ENCODE measurements at places on chromosomes 1 and 21.

DNA sequence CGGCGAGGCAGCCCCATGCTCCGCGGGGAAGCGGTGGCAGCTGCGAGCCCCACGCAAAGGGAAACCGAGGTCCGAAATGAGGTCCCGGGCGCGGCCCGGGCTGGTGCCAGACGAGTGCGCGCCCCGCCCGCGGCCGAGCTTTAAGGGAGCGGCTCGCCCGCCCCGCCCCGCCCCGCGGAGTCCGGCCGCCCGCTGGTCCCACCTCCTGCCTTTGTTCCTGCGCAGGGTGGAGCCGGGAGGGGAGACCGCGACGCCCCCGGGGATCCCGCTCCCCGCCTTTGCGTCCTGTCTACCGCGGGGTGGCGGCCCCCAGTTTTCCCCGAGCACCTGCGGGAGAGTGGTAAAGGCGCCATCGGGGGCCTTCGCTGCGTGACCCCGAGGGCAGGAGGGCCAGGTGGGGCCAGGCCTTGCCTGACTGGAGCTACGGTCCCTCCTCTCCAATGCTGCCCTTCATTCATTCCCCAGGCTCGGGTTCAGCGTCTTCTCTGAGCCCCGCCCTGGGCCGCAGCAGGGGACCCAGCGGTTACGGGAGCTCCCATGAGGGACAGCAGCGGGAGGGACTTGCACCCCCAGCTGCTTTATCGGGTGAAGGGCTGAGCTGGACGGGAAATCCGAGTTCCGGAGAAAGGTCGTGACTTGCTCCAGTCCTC, at the start of gene HES2:
Gene HES2 (minus strand): TSS at position 116 of the 650 bp plus-strand sequence. CDS start 99 bp downstream, at position 17.
- no peak for DNase-seq

DNA sequence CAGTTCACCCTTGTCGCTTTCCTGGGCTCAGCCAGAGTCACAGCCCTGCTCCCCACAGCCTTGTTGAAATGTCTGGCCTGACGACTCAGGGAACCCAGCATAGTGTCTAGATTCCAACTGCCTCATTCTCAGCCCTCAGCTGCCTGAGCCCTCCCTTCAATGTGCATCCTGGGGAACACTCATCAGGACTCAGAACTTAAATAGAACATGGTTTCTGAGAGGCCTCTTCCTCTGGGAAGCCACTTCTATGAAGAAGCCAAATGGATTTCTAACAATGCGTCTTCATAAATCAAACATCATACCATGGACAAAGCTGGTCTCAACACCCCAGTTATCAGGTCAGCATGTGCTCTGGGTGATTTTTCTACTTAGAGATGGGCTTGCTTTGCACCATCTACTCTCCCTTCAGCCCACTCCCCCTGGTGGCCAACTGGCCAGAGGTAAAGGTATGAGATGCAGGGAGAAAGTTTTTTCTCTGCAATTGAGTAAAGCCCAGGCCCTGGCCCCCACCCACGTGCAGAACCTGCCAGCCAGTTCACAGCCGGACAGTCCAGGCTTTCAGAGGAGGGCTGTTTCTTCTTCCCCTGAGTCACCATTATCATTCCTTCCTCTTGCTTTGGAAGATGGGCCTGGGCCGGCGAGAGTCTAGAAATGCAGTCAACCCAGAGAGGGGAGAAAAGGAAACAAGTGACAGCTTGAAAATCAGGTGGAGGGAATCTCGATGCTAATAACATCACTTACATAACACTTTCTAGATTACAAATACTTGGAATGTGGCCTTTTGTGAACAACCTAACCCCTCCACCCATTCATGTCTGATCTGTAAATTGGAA, 32.1 kb downstream of the CD244 start:
- peak; percentile 42 for DNase-seq

- no peak for DNase-seq
Measured at GRCh38 chr1:71245246-71245645, 164.4 kb upstream of the ZRANB2 start.

GRCh38 chr1:110749960-110750359, 75.2 kb upstream of the KCNA3 start:
- DNase-seq = no peak

GRCh38 chr1:198437332-198437731, 103.1 kb downstream of the ATP6V1G3 start:
- DNase-seq = no peak

GRCh38 chr1:7826363-7826762, 26.5 kb downstream of the UTS2 start:
- DNase-seq = no peak
